ENCODE measurements at places on chromosomes 3 and 15. TPM values are rescaled to one million over a fixed set of nuclear protein-coding genes. Genes with fewer than 3 reads are reported as not detected.

The BFSP2 gene
- not detected for total RNA-seq

The POLQ gene
- total RNA-seq = 2.9 TPM

DNA sequence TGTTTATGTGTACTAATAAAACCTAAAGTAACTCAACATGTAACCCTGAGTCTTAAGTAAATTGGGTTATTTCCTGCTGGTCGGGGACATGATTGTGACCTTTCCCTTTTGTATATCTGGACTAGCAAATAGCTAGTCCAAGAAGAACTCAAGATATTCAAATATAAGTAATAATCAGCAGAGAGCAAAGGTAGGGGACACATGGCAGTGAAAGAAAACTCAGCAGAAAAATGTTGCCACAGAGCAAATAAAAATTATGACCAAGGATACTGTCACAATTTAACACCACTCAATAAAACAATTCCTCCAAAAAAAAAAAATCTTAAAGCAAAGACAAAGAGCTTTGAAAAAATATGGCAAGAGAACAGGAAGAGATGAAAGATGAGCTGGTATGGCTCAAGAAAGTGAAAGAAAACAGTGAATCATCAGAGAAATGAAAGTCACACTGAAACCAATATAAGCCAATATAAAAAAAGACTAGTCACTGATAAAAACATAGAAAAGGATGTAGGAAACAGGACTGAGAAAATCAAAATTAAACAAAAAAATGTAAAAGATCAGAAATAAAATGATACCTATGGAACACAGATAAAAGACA lies 43.4 kb downstream of the HLTF start:
- H3K36me3 ChIP-seq = peaks cover 29% of the 10 kb centered on the region
- peaks cover 15% of the 10 kb centered on the region for H3K4me1 ChIP-seq
- no peaks in the 10 kb centered on the region for H3K27me3 ChIP-seq
- H3K4me3 ChIP-seq = peak overlapping the region; percentile 28

DNA sequence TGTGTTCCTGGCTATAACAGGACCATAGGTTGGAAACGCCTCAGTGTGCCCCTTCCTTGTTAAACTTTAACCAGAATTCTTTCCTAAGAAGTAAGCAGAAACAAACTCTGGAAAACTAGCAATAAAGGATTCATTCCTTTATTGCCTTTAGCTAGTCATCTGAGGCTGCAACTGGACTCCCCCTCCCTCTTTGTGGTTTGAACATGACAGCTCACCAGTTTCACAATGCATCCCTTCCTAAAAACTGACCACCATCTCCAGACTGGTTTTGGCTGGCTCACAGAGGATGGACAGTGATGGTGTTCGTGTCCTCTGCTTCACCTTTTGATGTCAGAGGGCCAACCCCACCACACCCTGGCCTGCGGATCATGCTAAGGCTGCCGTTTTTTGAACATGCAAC lies 27.9 kb upstream of the TGFBR2 start:
- H3K27ac ChIP-seq = peak overlapping the region; percentile 58
- no peak for DNase-seq
- H3K4me1 ChIP-seq = peaks cover 25% of the 10 kb centered on the region
- H3K36me3 ChIP-seq = no peaks in the 10 kb centered on the region
- no peaks in the 10 kb centered on the region for H3K27me3 ChIP-seq
- H3K4me3 ChIP-seq = no peak overlapping the region

DNA sequence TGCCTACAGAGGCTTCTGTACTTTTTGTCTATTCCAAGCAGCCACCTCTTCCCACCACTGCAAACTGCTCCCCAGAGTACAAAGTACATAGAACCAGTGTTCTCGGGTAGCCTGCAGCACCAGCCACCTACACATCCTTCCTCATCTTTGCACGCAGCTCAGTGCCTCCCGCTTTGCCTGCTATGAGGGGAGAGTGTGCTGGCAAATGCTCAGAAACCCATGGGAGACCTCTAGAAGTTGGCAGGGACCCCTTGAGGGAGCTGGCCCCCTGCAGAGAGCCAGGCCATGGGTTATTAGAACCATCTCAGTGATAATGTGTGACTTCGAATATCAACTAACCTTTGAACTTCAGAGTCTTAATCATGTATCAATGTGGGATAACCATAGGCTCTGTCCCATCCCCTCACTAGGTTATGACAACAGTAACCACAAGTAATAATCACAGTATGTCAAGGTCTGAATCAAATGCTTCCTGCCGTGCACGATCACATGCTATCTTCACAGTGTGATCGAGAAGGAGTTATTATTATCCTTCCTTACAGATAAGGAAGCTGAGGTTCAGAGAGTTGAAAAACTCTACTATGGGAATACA lies 22.8 kb upstream of the SMAD3 start:
- DNase-seq = no peak
- H3K4me1 ChIP-seq = peaks cover 40% of the 10 kb centered on the region
- no peaks in the 10 kb centered on the region for H3K27me3 ChIP-seq
- H3K36me3 ChIP-seq = no peaks in the 10 kb centered on the region

- H3K4me1 ChIP-seq = peaks cover 24% of the 10 kb centered on the region
- H3K27ac ChIP-seq = peak overlapping the region; percentile 74
- peak overlapping the region; percentile 8 for H3K4me3 ChIP-seq
- no peak for DNase-seq
These were observed 535.6 kb upstream of the ALCAM start for GRCh38 chr3:104831071-104831470.

DNA sequence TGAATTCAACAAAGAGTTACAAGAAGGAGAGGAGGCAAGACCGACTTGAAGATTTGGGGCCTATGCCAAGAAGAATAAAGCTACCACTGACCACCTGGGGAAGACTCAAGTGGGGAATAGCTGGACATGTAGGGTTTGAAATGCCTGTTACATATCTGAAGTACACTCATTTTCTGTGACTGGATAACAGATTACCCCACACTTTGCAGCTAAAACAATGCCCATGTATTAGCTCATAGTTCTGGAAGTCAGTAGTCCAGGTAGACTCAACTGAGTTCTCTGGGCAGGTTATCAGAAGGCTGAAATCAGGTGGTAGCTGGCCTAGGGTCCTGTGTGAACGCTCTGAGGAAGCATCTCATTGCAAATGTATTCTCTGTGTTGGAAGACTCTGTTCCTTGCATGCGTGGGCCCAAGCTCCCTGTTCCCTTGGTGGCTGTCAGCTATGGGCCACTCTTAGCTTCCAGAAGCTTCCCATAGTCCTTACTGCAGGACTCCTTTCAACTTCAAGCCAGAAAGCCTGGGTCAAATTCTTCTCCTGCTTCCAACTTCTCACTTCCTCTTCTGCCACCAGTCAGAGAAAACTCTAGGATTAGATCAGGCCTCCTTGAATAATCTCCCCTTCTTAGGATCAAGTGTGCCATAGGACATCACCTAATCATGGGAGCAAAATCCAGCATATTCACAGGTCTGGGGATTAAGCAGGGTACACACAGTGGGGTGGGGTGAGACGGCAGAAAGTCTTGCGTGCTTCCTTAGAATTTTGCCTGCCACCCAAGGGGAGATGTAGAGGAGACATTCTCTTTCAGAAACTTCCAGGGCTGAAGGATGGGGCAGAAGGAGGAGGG lies 187.8 kb downstream of the SHQ1 start:
- no peak for DNase-seq
- peaks cover 4% of the 10 kb centered on the region for H3K27me3 ChIP-seq
- H3K4me3 ChIP-seq = no peak overlapping the region
- no peaks in the 10 kb centered on the region for H3K36me3 ChIP-seq

The CLDN1 gene
- total RNA-seq = 13.1 TPM

GRCh38 chr3:7461202-7461825 lies 600.4 kb downstream of the GRM7 start:
- DNase-seq = no peak
- peaks cover 19% of the 10 kb centered on the region for H3K27me3 ChIP-seq
- H3K4me1 ChIP-seq = peaks cover 3% of the 10 kb centered on the region
- H3K36me3 ChIP-seq = no peaks in the 10 kb centered on the region
- no peak overlapping the region for H3K4me3 ChIP-seq

The GPR15 gene
- not detected for total RNA-seq

- peaks cover 43% of the 10 kb centered on the region for H3K4me1 ChIP-seq
- no peaks in the 10 kb centered on the region for H3K27me3 ChIP-seq
- H3K4me3 ChIP-seq = peak overlapping the region; percentile 76
- DNase-seq = peak; percentile 92
These were observed 220.1 kb upstream of the PRICKLE2 start for GRCh38 chr3:64445109-64445943.

DNA sequence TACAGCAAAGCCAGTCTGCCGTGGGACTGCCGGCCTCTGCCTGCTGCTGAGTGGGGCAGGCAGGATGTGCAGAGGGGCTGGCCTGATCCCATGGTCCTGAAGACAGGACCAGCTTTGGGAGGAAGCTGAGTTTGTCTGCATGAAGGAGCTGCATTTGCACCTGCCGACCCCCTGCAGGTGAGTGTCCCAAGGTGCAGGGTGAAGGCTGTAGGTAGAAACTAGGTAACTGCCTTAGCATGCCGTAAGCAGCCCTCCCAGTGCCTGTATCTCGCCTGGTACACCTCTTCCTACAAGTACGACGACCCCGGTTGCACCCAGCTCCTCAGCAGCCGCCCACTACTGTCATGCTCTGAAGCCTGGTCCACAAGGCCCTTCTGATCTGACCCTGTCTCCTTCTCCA lies 34.9 kb downstream of the AMOTL2 start:
- DNase-seq = peak; percentile 81
- no peak overlapping the region for H3K4me3 ChIP-seq
- H3K36me3 ChIP-seq = no peaks in the 10 kb centered on the region
- H3K27ac ChIP-seq = peak overlapping the region; percentile 6
- peaks cover 62% of the 10 kb centered on the region for H3K4me1 ChIP-seq

- H3K4me1 ChIP-seq = peaks cover 25% of the 10 kb centered on the region
- no peaks in the 10 kb centered on the region for H3K27me3 ChIP-seq
- no peak overlapping the region for H3K4me3 ChIP-seq
- H3K27ac ChIP-seq = no peak overlapping the region
- DNase-seq = no peak
These were observed 91.8 kb downstream of the BTD start for GRCh38 chr3:15693355-15693754.

- no peak overlapping the region for H3K4me3 ChIP-seq
- H3K27me3 ChIP-seq = peaks cover 3% of the 10 kb centered on the region
- no peak for DNase-seq
These were observed 21.8 kb downstream of the PCOLCE2 start for GRCh38 chr3:142866841-142867631.

The GASK1A gene
- total RNA-seq = not detected

DNA sequence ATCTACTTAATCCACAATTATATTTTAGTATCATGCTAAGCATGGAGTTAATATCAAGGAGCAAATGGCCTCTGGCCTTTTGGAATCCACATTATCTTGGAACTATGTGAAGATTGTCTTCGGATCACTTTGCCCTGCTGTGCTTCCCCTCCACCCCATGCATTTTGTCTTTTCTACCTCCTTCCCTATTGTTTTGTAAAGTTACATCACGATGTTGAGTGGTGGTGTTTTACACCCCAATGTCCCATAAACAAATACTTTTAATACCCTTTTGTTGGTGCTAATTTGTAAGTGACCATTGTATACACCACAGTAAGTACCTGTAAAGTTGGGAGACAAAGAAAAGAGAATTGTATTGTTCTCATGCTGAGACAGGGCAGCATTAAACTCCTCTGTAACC lies 258.4 kb upstream of the ZNF717 start:
- H3K4me1 ChIP-seq = peaks cover 38% of the 10 kb centered on the region
- H3K27me3 ChIP-seq = no peaks in the 10 kb centered on the region
- no peaks in the 10 kb centered on the region for H3K36me3 ChIP-seq
- no peak overlapping the region for H3K4me3 ChIP-seq
- no peak overlapping the region for H3K27ac ChIP-seq
- DNase-seq = no peak

The DUOXA2 gene
- not detected for total RNA-seq
